ENCODE measurements at places on chromosomes 3 and 15.
A peak's percentile ranks its signal among the peaks of the same experiment; 100 is the strongest.

- no peak for DNase-seq
Observed at GRCh38 chr3:30440880-30441279, 165.5 kb upstream of the TGFBR2 start.

GRCh38 chr3:98556164-98557130 lies 24.7 kb downstream of the GPR15 start:
- no peak for DNase-seq

DNA sequence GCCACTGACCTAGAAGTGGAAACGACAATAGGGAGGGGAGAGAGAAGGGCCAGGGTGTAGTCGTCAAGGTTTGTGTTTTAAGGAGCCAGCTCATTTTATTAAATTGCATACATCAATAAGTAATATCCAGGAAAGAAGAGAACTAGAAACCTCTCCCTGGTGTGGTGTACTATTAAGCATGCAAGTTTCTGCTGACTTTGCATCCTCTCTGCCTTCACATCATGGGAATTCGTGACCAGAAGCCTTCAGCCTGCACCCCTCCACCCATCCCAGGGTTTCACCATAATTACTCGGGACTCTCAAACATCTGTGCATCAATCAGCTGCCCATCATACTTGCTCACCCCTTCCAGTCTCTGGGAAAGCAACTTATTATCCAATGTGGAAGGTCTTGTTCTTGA lies 70.9 kb upstream of the UBE3A start:
- DNase-seq: no peak

DNA sequence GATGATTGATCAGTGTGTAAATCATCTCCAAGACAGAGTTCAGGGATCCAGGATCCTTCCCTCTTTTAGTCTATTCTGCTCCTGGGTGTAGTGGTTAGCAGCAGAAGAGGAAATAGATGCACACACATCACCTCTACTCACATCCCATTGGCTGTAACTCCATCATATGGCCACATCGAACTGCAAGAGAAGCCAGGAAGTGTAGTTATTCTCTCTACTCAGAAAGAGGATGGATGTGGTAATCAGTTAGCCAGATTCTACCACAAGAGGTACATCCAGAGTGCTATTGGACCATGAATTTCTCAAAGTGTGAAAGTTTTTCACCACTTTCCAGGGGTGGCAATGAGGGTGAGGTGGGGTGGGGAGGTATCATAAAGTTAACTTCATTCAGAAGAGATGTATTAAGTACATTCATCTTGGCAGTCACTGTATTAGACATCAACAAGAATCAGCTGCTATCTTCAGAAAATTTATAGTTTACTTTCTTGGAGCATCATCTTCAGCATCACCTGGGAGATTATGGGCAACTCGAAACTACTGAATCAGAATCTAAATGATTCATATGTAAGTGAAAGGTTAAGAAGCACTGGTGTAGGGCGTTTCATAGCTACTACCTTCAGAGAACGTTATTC lies 60.6 kb upstream of the GAP43 start:
- DNase-seq: no peak

- no peak for DNase-seq
Observed at GRCh38 chr3:142929109-142929508, 34.4 kb downstream of the PAQR9 start.

DNA sequence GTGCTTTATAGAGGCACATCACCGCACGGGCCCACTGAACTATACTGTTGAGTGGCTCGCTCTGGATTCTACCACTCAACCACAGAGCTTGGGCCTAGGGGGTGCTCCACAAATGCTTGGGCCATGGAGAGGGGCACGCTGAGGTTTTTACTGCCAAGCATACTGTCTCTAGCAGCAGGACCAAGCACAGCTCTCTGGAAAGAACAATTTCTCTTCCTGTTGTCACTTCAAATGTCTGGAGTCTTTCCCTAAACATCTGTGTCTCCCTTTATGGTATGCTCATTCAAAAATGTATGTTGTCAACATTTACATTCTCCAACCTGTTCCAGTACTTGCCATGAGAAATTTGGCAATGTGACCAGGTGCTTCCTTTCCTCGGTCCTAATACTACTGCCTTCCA lies 114.7 kb upstream of the TPM1 start:
- DNase-seq: no peak

GRCh38 chr3:124121379-124122312 lies 129.7 kb upstream of the ROPN1 start:
- no peak for DNase-seq

- DNase-seq: no peak
Observed at GRCh38 chr3:73068419-73068818, 7.0 kb downstream of the EBLN2 start.

GRCh38 chr15:49688135-49688790 lies 67.4 kb downstream of the DTWD1 start:
- no peak for DNase-seq

- no peak for DNase-seq
Observed at GRCh38 chr3:8678751-8679150, 34.2 kb upstream of the SSUH2 start.

GRCh38 chr3:99776516-99777209 lies 41.0 kb upstream of the CMSS1 start:
- DNase-seq: no peak

DNA sequence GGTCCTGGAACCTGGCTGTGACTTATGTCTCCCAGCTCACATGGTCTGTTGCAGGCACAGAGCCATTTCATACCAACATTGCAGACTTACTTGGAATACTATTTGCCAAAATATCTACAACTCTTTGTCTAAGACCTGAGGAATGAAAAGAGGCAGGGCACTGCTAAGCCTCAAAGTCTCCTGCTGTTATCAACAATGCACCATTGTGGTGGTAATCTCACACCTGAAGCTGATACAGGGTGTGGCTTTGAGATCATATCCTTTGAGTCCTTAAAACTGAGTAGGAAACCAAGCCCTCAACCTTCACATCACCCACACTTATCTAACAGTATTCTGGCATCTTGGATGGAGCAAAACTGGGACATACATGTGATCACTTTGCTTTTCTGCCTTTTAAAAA lies 782.0 kb downstream of the EPHA3 start:
- DNase-seq: no peak

DNA sequence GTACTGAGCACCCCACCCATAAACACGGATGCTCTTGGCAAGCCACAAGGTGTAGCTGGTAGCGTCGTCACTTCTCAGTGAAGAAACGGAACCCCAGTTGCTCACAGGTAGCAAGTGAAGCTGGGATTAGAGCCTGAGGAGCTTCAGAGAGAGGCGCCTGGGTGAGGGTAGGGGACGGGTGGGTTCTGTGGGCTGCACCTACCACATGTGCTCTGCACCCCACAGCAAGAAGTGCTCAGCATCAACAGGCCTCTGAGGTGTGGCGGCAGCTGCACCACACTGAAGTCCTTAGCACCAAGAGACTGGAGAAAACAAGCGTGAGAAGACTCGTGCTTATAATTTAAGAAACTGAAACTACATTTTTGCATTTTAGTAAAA lies 9.8 kb downstream of the MAP6D1 start:
- DNase-seq: no peak

DNA sequence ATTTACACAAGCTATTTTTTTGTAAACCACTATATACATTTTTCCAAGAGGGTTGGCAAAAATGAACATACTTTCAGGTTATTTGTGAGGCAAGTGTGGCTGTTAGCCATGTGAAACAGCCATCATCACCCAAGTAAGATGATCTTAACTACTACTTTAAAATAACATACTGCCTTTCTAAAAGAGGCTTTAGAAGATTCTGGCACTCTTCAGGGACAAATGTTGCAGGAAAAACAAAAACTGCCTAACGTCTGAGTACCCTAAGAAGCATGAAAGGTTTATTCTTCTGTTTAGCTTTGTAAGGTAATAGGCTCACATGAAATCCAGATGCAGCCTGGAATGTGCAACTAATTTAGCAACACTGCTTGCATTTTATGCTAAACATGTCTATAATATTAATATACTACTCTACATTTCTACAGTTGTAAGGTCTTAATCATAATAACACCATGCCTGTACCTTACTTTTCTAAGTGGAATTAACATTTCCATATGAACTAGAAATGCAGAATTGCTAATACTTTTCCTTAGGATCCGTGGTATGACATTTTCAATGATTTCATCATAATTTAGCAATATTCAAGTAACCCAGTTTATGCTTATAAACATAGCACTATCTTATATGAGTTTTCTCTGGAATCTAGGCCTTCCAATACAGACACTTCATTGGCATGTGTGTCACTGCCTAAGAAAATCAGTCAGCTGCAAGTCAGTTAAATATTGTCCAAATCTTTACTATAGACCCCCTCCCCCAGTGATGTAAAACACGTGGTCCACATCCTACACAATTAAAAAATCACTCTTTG lies 4.5 kb upstream of the LSAMP start:
- no peak for DNase-seq

- no peak for DNase-seq
Observed at GRCh38 chr3:166195808-166196207, 358.6 kb upstream of the BCHE start.

- no peak for DNase-seq
Observed at GRCh38 chr3:177760803-177761202, 563.5 kb upstream of the TBL1XR1 start.

DNA sequence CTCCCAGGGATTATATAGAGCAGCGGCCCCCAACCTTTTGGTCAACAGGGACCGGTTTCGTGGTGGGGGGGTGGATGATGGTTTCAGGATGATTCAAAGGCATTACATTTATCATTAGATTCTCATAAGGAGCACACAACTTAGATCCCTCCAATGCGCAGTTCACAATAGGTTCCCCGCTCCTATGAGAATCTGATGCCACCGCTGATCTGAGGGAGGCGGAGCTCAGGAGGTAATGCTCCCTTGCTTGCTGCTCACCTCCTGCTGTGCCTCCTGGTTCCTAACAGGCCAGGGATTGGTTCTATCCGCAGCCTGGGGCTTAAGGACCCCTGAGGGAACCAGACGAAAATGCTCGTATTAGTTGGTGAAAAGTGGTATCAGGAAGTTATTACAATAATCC lies 1.3 kb upstream of the HACD2 start:
- peak; percentile 49 for DNase-seq

DNA sequence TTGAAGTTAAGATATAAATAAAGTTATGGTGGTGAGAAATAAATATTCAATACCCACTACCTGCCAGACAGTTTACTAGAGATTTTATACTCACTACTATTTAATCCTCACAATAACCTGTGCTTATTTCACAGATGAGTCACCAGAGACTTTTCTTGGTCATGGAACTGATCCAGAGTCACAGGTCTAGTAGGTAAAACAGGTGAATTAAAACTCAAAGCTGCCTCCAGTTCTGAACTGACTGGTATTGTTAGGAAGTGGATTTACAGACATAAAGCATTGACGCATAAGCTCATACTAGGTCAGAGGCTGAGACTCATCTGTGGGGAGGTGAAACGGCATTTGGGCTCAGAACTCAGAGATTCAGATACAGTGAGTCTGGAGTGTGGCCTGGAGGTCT lies 1009.9 kb downstream of the AGBL1 start:
- no peak for DNase-seq

- DNase-seq: no peak
Observed at GRCh38 chr3:101571028-101571895, 2.7 kb upstream of the PCNP start.

- no peak for DNase-seq
Observed at GRCh38 chr3:131349946-131350347, 31.6 kb upstream of the NUDT16 start.

DNA sequence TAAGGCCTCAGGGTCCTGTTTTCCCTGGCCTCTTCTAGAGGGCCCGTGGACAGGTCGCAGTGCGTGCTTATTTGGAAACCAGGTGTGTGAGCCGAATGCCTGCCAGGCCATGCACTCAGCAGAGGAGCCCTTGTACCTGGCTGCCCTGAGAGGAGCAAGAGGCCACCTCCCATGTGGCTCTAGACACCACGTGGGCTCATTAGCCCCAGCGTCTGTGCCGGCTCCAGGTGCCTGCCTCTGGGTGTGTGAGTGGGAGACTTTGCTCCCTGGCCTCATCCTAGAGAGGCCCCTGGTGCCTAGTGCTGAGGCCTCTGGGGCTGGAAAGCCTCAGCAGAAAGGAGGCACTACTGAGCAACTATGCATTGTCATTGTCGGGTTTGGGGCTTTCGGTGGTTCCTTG lies 50.4 kb downstream of the KLF13 start:
- no peak for DNase-seq

DNA sequence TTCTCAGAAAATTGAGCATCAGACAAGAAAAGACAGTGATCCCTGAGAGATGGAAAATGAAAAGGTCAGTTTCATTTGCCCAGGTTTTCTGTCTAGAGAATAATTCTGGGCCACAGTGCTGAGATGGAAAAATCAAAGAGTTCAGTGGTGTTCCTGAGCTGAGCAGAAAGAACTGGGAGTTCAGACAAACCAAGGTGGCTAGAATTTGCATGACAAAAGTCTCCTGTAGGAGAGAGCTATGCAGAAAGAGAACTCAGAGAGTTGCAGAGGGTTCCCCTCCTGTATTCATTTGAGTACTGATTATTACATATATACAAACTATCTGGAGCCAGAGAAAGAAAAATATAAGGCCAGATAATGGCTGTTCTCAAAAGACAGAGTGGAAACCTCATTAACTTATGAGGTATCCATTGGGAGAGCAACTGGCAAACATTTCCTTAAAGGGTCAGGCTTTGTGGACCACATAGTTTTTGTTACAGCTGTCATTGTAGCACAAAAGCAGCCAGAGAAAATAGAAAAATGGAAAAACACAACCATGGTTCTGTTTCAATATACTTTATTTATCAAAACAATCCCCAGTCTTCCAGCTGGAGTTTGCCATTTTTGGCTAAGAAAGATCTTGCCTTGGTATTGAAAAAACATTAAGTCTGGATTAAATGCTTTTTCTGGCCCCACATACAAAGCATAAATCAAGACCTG lies 1004.1 kb downstream of the TBL1XR1 start:
- no peak for DNase-seq

- DNase-seq: no peak
Observed at GRCh38 chr3:150215616-150216015, 192.5 kb upstream of the TSC22D2 start.

DNA sequence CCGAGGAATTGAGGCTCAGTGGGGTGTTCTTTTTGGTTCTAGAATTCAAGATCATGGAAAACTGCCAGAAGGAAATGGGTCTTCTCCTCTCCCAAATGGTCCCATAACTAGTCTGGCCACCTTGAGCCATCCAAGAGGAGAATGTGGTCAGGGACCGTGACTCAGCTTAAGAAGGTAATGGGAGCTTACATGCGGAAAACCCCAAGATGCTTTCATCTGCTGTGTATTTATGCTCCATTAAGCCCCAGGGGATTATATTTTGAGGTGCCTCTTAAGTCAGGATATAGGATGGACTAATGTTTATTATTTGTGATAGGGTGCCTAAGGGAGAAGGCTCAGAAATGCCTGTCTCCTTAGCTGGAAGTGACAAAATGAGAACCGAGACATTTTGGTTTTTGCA lies 39.2 kb upstream of the DLG1 start:
- no peak for DNase-seq

Measured in mesothelial cell of epicardium (in vitro differentiated cells).